Stimulated activated CD8-positive, alpha-beta memory T cell treated with anti-CD3 and anti-CD28 coated beads, Interleukin-7, amount 100 ng/mL, for 24 hours (primary cell): ENCODE measurements at places on chromosomes 6 and 20.

GRCh38 chr20:20503777-20504530 lies 136.1 kb downstream of the INSM1 start:
- DNase-seq: no peak

DNA sequence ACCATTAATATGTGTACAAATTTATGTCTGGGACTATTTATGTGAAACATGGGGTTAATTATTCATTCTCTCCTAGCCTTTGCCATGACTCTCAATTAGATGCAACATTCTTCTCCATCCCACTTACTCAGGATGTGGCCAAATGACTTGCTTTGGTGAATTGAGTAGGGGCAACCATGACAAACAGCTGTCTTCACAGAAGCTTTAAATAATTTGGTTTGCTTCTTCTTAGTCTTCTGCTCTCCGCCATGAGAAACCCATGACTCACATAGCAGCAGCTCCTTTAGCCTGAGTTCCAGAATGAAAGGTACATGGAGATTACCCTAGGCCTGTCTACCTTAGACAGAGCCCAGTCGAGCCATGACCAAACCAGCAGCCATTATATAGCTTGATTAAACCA lies 74.7 kb downstream of the FRK start:
- no peak for DNase-seq

GRCh38 chr6:66838764-66839163 lies 1131.7 kb upstream of the EYS start:
- no peak for DNase-seq

- DNase-seq: no peak
These were observed 243.9 kb downstream of the DLL1 start for GRCh38 chr6:170046791-170047626.

DNA sequence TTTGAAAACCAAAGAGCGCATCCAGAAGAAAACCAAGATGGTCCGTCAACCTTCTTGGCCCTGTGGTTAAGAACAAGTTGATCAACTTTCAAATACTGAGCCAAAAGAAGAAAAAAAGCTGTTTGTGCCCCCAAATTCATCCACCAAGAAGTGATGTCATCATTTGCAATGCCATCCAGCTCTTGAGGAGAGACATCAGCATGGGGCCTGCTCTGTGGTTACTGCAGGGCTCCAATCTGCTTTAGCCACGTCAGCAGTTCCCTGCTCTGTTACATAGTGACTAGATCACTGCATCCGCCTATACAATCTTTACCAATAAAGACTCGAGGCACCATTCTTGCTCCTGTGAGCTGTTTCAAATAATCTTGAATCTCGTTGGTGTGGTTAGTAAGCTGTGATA lies 75.0 kb upstream of the BLCAP start:
- no peak for DNase-seq

DNA sequence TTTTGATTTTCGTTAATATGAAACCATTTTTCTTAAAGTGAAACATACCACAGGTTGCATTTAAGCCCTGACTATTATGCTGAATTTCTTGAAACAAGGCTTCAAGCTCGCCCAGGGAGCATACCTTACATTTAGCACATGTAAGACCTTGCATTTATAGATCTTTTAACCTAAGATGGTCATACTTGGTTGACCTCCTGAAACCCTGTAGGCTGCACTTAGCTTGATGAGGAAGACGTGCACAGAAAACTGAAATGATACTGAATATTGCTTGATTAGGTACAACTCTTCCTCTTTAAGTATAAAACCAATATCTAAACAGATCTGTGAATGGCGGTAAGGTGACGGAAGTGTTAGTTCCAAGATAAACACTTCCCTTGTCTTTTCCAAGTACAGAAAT lies 82.2 kb downstream of the CTNNBL1 start:
- no peak for DNase-seq

DNA sequence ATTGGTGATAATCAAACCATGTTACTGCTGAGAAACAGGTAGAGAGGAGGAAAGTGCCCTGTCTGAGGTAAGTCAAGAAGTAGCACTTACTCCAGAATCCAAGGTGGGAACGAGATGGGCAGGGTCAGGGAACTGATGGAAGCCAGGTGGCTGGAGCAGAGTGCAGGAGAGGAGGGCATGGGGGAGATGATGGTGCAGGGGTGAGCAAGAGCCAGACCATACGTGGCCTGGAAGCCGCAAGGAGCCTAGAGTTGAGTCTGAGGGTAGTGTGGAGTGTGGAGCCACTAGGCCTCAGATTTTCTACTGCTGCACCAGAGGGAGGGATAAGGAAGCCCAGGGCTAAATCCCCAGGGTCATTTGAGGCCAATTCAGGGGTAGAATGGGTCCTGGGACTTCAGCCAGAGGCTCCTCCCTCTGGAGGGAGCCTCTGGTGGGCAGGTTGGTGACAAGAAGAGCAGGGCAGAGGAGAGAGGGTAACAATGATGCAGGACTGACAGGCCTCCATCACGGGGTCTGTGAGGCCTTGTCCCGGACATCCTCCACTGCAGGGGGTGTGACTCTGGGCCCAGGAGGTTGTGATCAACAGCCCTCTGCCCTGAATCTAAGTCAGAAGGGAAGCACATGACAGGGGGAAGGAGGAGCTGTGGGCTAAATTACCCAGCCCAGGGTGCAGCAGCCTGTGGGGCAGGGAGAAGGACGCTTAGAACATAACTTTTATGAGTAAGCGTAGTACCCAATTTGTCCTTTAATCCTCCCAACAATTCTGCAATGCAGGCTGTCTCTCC lies 28.7 kb downstream of the COX4I2 start:
- no peak for DNase-seq

- DNase-seq: no peak
These were observed 4.9 kb downstream of the CLIC5 start for GRCh38 chr6:46010771-46011170.

GRCh38 chr6:169988769-169989550 lies 237.5 kb downstream of the ERMARD start:
- DNase-seq: no peak

DNA sequence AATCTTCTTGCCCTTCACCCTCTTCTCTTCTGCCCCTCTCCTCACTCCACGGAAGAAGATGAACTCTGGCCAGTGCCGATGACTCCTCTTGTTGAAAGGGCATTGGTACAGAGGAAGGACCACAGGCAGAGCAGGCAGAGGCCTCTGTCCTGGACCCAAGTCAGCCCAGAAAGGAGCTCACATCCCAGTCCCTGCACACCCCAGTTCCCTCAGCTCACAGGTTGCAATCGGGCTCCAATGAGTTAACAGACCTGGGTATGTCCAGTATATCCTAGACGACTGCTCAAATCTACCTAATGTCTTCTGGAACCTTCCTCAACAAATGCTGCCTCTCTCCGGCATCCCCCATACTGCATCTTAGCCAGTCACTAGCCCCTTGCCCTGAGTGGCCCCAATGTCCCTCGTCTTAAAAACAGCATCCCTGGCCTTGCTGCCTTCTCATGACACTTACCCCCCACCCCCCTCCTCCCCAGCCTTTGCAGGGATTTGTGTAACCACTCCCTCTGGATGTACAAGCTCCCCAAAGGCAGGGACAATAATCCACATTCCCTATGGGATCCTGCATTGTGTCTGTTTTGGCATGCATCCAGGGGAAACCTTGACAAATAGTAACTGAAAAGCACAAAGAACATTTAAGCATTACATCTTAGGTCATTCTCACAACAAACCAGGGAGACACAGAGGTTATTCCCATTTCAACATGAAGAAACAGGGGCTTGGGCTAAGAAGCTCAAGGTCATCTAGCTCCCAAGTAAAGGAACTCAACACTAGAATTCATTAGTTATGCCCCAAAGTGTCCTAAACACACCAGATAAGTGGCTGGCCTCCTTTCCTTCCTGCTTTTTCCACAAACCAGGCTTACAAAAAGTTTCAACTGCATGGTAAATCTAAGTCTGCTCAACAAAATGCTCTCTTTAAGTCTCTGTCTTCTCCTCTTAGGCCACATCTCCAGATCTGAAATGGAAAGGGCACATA lies 45.1 kb downstream of the TRERF1 start:
- DNase-seq: no peak

DNA sequence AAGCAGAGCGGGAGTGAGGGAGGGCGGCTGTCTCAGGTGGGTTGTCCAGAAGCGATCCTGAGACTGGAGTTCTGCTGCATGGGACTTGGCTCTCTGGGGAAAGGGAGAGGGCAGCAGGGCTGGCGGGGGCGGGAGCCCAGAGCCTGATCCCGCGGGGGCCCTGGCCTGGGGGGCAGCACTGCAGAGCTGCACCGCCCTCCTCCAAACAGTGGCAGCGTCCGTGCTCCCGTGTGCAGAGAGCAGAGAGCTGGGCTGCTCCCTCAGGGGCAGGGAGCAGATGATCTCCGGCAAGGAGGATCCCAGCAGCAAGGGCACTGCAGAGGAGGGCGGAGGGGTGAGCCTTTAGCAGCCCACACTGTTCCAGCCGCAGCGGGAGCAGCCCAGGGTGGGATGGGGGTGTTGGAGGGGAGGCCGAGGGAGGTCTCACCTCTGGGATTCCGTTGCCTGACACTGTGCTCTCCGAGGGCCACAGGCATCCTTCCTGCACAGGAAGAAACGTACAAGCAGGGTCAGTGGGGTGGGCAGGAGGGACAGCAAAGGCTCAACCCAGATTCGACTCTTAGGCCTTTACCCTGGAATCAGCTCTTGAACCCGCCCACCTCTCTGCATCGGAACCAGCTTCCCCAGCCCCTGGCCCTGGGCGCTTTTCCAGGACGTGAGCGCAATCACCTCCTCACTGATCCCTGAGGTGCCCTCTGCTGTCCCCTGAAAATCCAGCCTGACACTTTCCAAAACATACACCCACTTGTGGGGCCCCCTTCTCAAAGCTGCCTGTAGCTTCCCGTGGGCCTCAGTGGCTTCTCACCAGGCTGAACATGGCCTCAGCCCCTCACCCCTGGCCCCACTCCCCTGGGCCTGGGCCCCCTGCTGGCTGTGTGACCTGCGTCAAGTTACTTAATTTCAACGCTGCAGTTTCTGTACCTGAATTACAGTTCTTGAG lies 32.6 kb upstream of the ZBP1 start:
- no peak for DNase-seq
